Panc1 (cell line): ENCODE measurements at places on chromosomes 5 and 9.
A peak's percentile ranks its signal among the peaks of the same experiment; 100 is the strongest.

DNA sequence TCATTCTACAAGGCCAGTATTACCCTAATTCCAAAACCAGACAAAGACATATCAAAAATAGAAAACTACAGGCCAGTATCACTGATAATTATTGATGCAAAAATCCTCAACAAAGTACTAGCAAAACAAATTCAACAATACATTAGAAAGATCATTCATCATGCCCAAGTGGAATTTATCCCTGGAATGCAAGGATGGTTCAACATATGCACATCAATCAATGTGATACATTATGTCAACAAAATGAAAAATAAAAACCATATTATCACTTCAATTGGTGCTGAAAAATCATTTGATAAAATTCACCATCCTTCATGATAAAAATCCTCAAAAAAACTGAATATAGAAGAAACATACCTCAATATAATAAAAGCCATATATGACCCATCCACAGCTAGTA, 115.2 kb upstream of the SLC27A6 start:
- no peak for DNase-seq
- H3K36me3 ChIP-seq = no peaks in the 10 kb centered on the region
- H3K4me3 ChIP-seq = no peak overlapping the region
- no peak overlapping the region for H3K27ac ChIP-seq
- H3K4me1 ChIP-seq = no peaks in the 10 kb centered on the region

DNA sequence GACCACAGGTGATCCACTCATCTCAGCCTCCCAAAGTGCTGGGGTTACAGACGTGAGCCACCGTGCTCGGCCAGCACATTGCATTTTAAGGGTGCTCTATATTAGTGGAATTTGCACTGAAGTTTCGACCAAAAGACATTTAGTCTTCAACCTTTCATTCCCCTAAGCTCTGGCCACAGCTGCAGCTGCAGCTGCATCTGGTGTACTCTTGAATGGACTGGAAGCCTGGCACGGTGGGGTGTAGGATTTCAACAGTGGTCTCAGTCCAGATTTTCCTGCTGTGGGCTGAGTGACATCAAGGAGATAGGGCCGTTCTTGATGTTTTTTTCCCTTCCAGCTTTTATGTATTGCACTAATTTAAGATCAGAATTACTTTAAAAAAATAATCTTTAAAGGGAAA, 255.2 kb downstream of the PDZD2 start:
- H3K27ac ChIP-seq = no peak overlapping the region
- no peaks in the 10 kb centered on the region for H3K4me1 ChIP-seq
- DNase-seq = no peak
- no peaks in the 10 kb centered on the region for H3K36me3 ChIP-seq

GRCh38 chr9:116058421-116058820, 95.2 kb upstream of the PAPPA start:
- no peak overlapping the region for H3K4me3 ChIP-seq
- H3K4me1 ChIP-seq = no peaks in the 10 kb centered on the region
- H3K27me3 ChIP-seq = no peaks in the 10 kb centered on the region
- H3K27ac ChIP-seq = no peak overlapping the region
- DNase-seq = no peak

- no peaks in the 10 kb centered on the region for H3K36me3 ChIP-seq
- DNase-seq = no peak
- no peak overlapping the region for H3K4me3 ChIP-seq
- H3K27me3 ChIP-seq = no peaks in the 10 kb centered on the region
- no peak overlapping the region for H3K27ac ChIP-seq
These were observed 61.1 kb downstream of the BARX1 start for GRCh38 chr9:93893899-93894690.

DNA sequence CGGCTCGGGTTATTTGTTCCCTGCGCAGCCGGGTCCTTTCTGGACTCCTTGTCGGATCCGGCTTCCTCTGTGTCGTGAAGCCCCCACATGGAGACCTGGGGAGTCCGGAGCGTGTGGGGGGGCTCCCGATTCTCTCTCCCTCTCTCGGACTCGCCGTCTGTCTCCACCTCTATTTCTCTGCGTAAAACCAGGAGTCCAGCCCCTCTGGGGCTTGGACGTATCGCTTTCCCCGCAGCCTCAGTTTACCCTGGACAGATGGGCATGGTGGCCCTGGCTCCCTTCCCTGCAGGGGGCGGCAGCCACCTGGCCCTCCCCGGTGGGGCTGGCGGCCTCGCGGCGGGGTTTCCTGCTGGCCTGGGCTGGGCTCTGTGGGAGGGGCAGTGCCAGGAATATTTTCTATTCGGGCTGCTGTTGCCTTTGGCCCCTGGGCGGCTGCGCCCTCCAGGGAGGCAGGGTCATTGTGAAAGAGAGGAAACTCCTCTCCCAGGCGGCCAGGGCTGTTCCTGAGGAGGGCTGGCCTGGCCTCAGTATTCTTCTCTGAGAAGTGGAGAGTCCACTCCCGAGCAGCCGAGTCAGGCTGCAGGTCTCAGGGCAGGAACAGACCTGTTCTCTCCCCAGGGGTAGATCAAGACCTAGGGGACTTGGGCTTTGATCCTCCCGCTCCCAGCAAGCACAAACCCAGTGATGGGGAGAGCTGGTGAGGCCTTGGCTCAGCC, 665 bp downstream of the ASS1 start:
- peak overlapping the region; percentile 44; the same call in 1 of the 2 replicates for H3K27ac ChIP-seq
- no peaks in the 10 kb centered on the region for H3K27me3 ChIP-seq
- H3K4me1 ChIP-seq = peaks cover 15% of the 10 kb centered on the region
- no peak for DNase-seq

- no peaks in the 10 kb centered on the region for H3K27me3 ChIP-seq
- H3K4me3 ChIP-seq = no peak overlapping the region
- no peak overlapping the region for H3K27ac ChIP-seq
- no peaks in the 10 kb centered on the region for H3K36me3 ChIP-seq
- DNase-seq = no peak
- H3K4me1 ChIP-seq = no peaks in the 10 kb centered on the region
These were observed 178.4 kb downstream of the FAM114A2 start for GRCh38 chr5:153860195-153860886.

DNA sequence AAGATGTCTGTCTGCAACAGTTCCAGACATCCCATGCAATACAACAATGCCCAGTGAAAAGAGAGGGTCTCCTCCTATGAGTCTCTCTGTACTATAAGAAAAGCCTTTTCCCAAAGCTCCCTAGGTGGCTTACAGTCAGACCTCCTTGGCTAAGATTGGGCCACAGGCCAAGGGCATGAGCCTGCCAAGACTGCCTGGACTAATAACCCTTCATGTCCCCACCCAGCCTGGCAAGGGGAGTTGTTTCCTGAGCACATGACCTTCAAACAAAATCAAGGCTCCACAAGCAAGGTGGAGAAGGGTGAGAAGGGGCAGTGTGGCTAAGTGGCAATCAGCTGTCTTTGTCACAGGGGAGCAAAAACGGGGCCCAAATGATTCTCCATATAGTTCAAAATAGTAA, 75.6 kb upstream of the ZSWIM6 start:
- no peak for DNase-seq
- no peaks in the 10 kb centered on the region for H3K4me1 ChIP-seq
- no peaks in the 10 kb centered on the region for H3K27me3 ChIP-seq
- H3K36me3 ChIP-seq = no peaks in the 10 kb centered on the region
- H3K4me3 ChIP-seq = no peak overlapping the region

DNA sequence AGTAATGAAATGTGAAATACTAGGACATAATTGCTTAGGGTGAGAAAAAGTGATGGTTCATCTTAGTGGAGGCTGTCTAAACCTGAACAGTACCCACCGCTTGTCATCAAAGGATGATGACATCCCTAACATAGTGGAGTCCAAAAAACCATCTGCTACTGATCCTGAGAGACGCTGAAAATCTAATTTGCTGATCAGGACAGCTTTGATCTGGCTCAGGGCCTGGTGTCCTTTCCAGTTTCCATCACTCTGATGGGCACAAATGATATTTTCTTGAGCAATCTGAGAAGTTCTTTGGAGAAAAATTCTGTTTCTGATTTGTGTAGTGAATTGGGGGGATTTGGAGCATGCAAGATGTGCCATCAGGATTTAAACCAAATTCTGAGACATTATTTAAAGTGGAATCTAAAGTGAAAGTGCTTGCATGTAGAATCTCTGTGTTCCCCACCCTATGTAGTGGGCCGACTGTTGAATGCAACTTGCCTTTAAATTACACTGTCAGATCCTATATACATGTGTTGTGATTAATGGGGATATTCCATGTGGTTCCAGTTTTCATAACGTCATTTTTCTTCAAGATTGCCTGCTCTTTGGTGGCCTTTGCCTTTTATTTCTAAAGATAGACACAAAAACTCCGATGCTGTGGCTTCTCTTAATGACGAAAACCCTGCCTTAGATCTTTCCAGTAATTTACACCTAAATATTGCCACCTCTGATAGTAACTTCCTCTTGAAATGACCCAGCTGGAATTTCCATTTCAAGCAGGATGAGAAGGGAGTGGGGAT, 213.2 kb downstream of the PCSK5 start:
- H3K4me1 ChIP-seq = no peaks in the 10 kb centered on the region
- DNase-seq = no peak
- no peaks in the 10 kb centered on the region for H3K27me3 ChIP-seq
- no peaks in the 10 kb centered on the region for H3K36me3 ChIP-seq
- H3K27ac ChIP-seq = no peak overlapping the region

DNA sequence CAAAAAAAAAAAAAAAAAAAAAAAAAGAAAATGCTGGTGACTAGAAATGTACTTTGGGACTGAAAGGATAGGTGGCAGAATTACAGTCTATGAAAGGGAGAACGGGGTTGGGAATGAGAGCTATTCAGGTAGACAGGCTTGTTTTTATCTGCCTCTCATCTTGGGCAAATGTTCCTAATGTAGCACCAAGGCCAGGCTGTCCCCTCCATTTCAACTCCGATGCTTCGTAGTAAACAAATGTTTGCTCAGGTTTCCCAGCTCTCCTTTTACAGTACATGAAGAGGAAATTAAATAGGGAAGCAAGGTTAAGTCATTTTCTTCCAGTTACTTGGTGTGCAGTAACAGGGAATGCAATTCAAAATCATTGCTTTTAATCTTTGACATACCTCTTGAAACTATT, 4.4 kb upstream of the BASP1 start:
- H3K4me1 ChIP-seq = peaks cover 23% of the 10 kb centered on the region
- H3K4me3 ChIP-seq = no peak overlapping the region
- peak overlapping the region; percentile 82; the same call in 1 of the 2 replicates for H3K27ac ChIP-seq
- no peaks in the 10 kb centered on the region for H3K36me3 ChIP-seq
- DNase-seq = no peak

DNA sequence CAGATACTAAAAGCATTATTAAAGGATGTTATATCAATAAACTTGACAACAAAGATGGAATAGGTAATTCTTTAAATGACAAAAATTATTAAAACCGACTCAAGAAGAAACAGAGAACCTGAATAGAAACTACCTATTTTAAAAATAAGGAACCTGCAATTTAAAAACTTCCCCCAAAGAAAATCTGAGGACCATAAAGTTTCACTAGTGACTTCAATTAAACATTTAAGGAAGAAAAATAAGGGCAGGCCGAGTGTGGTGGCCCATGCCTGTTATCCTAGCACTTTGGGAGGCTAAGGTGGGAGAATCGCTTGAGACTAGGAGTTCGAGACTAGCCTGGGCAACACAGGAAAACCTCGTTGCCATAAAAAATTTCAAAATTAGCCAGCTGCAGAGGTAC, 99.6 kb downstream of the FANCC start:
- no peak overlapping the region for H3K4me3 ChIP-seq
- no peaks in the 10 kb centered on the region for H3K36me3 ChIP-seq
- H3K27me3 ChIP-seq = no peaks in the 10 kb centered on the region
- H3K4me1 ChIP-seq = no peaks in the 10 kb centered on the region
- H3K27ac ChIP-seq = no peak overlapping the region

DNA sequence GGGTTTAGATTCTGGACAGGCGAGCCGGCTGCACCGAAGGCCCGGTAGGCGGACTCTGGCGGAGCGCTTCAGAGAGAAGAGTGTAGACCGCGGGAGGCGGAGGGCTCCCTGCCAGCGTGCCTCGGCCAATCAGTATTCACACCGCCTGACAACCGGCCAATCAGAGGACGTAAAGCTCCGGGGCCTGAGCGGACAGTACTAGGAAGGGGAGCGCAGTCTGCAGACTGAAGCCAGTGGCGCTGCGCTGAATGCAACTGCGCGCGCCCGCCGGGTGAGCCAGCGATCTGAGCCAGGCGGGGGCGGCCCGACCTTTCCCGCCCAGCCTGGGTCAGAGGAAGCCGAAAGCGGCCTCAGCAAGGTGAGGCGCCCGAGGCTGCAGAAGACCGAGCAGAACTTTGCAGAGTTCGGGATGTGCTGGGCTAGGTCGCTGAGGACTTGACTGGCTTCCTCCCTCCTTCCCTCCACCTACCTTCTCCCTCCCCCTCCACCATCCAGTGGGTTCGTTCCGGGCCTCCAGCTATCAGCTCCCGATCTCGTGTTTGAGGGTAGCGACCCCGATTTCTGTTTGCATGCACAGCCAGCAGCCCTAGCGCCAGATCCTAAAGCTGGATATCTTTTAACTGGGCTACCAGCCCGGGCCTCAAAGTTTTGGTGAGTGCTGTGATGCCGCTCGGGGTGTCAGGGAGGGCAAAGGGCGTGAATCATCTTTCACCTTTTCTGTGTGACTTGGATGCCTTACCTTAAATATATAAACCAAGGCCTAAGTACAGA, at the start of gene DMRT2:
Gene DMRT2, plus strand, starts transcription at position 233 of the 771 bp plus-strand sequence. CDS start 1,257 bp downstream, outside the sequence.
- H3K4me3 ChIP-seq = no peak within 1 kb of the TSS
- no peak within 1 kb of the TSS for H3K27ac ChIP-seq
- no peak for DNase-seq
- no peaks in the 10 kb centered on the region for H3K27me3 ChIP-seq

- no peak overlapping the region for H3K4me3 ChIP-seq
- no peaks in the 10 kb centered on the region for H3K36me3 ChIP-seq
These were observed 97.8 kb downstream of the PLK2 start for GRCh38 chr5:58362135-58362534.

DNA sequence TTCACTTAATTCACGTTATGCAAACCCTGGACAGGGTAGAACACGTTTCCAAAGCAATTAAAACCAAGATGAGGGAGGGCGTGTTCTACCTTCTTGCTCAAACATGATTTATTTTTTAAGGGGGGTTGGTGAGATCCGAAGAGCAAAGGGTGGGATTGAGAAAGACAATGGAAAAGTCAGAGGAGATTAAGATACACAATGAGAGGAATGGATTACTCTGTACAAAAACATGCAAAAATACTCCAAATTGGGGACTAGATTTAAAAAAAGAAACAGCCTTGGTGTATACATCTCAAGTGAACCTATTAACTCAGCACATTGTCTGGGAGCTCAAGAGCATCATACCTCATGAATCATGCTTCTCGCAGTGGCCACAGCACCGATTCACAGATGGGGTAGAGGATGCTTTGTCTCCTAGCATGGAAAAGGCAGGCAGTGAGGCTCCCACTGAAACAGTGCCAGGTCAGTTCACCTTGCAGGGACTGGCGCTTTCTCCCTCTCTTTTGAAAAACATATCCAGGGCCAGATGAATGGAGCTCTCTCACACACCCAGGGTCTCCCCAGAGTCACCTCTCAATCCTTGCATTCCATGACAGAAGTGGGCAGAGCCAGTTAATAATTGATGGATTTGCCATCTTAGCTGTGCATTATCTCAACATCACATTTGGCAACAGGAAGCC, 459.7 kb downstream of the BNC2 start:
- no peak overlapping the region for H3K27ac ChIP-seq
- no peaks in the 10 kb centered on the region for H3K27me3 ChIP-seq
- no peaks in the 10 kb centered on the region for H3K4me1 ChIP-seq
- no peaks in the 10 kb centered on the region for H3K36me3 ChIP-seq
- H3K4me3 ChIP-seq = no peak overlapping the region

GRCh38 chr5:158163451-158164295, 304.7 kb upstream of the CLINT1 start:
- no peaks in the 10 kb centered on the region for H3K4me1 ChIP-seq
- no peaks in the 10 kb centered on the region for H3K27me3 ChIP-seq
